Right ventricle myocardium superior (tissue), 1 donor: ENCODE measurements at places on chromosomes 16 and 17.

GRCh38 chr17:21001111-21001812, 41.5 kb downstream of the USP22 start:
- no peak for DNase-seq

DNA sequence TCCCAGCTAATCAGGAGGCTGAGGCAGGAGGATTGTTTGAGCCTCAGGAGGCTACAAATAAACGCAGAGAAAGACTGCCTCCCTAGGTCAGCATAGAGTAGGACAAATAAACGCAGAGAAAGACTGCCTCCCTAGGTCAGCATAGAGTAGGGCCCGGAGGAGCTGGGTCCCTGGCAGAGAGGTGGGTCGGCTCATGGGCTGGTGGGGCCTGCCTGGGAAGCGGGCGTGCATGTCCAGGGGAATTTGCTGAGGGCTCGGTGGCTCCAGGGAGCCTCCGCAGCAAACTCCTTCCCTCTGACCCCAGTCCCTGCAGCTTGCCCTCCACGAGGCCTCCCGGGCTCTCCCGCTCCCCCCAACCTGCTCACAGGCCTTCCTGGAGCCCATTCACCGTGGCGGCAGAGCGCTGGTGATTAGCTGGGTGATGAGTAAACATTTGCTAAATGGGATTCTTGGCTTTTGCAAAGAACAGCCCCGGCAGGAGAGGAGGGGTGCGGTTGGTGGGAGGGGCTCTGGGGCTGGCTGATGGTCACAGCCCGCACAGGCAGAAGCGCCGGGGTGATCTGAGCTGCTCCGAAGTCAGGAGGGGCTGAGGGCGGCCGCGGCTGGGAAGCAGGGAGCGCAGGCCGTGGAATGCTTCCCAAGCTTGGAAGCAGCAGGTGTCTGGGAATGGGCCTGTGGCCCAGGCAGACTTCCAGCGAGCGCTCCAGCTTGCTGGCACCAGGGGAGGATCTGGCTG, 93.1 kb downstream of the RTN4RL1 start:
- peak; percentile 70 for DNase-seq

- peak; percentile 87 for DNase-seq
Observed at GRCh38 chr17:45341533-45342158, 24.8 kb upstream of the MAP3K14 start.

GRCh38 chr16:4320571-4321137, 4.8 kb downstream of the GLIS2 start:
- DNase-seq = no peak

DNA sequence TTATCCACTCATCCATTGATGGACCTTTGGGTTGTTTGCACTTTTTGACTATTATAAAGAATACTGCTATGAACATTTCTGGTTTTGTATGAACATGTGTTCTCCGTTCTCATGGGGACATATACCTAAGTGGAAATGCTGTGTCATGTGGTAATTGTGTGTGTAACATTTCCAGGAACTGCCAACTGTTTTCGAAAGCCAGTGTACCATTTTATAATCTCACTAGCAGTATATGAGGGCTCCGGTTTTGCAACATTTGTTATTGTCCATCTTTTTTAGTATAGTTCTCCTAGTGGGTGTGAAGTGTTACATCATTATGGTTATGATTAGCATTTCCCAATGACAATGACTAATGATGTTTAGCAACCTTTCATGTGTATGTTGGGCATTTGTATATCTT, 5.1 kb upstream of the TRIM25 start:
- DNase-seq = no peak

DNA sequence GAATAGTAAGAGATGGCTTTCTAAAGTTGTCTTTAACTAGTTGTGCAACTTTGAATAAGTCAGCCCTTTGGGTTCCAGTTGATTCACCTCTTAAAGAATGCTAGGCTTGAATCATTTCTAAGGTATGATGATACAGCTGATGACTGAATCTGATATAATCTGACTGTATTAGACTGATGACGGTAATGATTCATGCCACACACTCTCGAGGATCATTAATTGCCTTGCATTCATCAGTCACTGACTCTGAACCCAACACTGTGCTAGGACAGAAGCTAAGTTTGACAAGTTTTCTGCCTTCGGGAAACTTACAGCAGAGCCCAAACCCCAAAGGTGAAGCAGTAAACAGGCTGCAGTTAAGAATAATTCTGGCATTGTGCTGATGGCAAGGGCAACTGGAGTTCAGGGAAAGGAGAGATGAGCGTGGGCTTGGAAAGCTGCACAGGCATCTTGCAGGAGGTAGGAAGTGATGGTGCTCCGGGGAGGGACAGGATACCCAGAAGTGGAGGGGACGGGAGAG, 25.8 kb downstream of the ASIC2 start:
- DNase-seq = no peak

GRCh38 chr17:65544672-65545071, 16.8 kb downstream of the AXIN2 start:
- DNase-seq = no peak

- DNase-seq = no peak
Observed at GRCh38 chr16:14502932-14503741, 126.9 kb downstream of the PARN start.

DNA sequence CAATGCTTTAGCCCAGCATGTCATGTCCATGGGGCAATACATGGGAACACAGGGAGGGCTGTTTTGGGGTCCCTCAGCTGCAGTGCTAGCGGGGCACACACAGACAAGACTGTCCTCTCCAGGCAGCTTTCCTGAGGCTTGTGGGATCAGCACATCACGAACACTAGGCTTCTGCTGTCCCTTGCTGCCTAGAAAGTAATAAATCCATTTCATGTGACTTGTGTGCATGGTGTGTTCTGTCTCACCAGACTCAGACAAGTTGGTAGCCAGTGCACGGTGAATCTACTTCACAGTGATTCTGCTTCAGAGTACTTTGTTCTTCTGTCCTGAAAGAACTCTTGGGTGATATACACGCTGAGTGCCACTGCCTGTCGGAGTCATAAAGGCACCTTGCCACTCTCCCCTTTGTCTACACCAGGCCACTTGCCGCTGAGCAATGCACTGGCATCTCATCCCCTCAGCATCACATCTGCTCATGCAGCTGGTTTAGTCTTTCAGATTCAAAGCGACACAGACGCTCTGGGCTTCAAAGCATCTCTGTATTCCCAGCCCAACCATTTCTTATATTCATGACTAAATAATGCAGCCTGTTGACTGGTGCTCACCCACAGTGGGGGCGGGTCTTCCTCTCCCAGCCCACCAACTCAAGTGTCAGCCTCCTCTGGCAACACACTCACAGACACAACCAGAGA, 95.2 kb upstream of the COX10 start:
- DNase-seq = no peak

- no peak for DNase-seq
Observed at GRCh38 chr16:11759163-11759834, 16.6 kb upstream of the TXNDC11 start.

GRCh38 chr17:68592682-68593641, 8.2 kb downstream of the FAM20A start:
- no peak for DNase-seq

DNA sequence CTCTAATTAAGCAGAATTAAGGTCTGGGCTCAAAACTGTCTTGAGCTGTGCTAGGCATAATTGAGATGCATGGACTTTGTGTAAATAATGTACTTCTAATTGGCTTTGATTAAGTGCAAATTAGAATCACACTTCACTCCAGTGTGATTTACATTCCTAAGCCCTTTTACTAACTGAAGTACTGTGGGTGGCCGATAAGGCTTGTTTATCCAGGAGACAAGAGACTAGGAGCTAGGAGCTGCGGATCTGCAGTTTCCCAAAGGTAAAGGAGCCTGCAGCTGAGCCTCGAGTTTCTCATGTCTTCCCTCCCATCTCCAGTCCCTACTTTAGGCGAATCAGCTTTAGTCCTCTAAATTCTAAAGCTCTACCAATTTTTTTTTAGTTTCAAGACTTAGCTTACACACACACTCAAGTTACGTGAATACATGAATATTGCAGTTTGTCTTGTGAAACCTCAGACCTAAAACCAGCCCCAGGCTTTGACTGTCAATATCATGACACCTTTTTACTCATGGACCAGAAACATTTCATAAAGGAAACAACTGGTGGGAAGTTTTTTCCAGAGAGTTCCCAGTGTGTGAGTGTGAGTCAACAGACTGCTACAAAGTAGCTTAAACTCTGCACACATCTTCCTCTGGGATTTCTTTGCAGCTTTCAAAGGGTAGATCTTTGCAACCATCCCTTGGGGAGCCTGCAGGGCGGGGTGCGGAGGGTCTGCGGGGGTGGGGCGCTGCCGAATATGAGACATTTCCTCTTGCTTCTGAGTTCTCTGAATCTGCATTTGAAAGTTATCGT, 113.9 kb upstream of the TBX2 start:
- DNase-seq = peak; percentile 48

- DNase-seq = no peak
Observed at GRCh38 chr16:2964475-2965336, 631 bp downstream of the KREMEN2 start.

DNA sequence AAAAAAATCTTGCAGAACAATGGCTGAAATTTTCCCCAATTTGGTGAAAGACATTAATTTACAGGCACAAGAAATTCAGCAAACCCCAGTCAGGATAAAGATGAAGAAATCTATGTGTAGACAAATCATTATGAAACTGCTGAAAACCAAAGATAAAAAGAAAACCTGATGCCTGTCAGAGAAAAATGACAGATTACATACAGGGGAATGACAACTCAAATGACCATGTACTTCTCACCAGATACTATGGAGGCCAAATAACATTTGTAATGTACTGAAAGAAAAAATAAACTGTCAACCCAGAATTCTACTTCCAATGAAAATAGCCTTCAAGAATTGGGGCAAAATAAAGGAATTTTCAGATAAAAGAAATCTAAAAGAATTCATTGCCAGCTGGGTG, 7.2 kb upstream of the XAF1 start:
- no peak for DNase-seq

GRCh38 chr17:65191811-65192740, 54.9 kb downstream of the RGS9 start:
- DNase-seq = no peak
